ENCODE measurements at places on chromosomes 16 and 17.

GRCh38 chr17:74387365-74388218 is 20.3 kb downstream of the GPR142 start:
- no peak overlapping the region for H3K27ac ChIP-seq
- H3K36me3 ChIP-seq = no peaks in the 10 kb centered on the region
- H3K27me3 ChIP-seq = no peaks in the 10 kb centered on the region

GRCh38 chr17:44004761-44005526 is 522 bp downstream of the NAGS start:
- H3K27me3 ChIP-seq = peaks cover 10% of the 10 kb centered on the region
- no peak overlapping the region for H3K4me3 ChIP-seq
- no peak for DNase-seq

DNA sequence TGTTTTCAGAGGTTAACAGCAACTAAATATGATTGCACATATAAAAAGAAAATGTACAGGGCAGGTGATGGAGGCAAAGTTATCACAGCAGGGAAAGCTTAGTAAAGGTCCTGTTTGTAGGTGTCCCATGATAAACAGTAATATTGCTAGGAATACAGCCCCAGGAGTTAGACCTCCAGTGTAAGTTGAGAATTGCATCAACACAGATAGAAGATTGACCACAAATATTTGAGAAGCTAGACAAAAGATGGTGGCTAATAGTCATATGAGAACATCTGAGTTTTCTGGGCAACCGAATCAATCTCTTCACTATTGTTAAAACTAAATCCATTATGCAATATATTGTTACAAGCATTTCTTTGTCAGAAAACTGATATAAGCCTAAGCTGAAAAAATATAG is 152.6 kb downstream of the CDH11 start:
- no peak overlapping the region for H3K27ac ChIP-seq
- H3K27me3 ChIP-seq = no peaks in the 10 kb centered on the region
- no peak for DNase-seq
- H3K4me3 ChIP-seq = no peak overlapping the region
- no peaks in the 10 kb centered on the region for H3K36me3 ChIP-seq
- no peaks in the 10 kb centered on the region for H3K4me1 ChIP-seq

GRCh38 chr17:10217916-10218315 is 19.5 kb upstream of the GAS7 start:
- no peak overlapping the region for H3K4me3 ChIP-seq
- H3K36me3 ChIP-seq = no peaks in the 10 kb centered on the region
- H3K27ac ChIP-seq = no peak overlapping the region
- no peaks in the 10 kb centered on the region for H3K27me3 ChIP-seq

- no peaks in the 10 kb centered on the region for H3K27me3 ChIP-seq
- no peaks in the 10 kb centered on the region for H3K4me1 ChIP-seq
- no peak overlapping the region for H3K4me3 ChIP-seq
- no peak overlapping the region for H3K27ac ChIP-seq
- H3K36me3 ChIP-seq = no peaks in the 10 kb centered on the region
Observed at GRCh38 chr17:70159980-70160379, 9.4 kb upstream of the KCNJ2 start.

- no peaks in the 10 kb centered on the region for H3K36me3 ChIP-seq
- no peaks in the 10 kb centered on the region for H3K27me3 ChIP-seq
- no peak overlapping the region for H3K27ac ChIP-seq
- H3K4me3 ChIP-seq = no peak overlapping the region
- no peak for DNase-seq
Observed at GRCh38 chr17:11170881-11171280, 70.1 kb upstream of the SHISA6 start.

Measured in GM12878 (cell line).